ENCODE measurements at places on chromosomes 3 and 15.

GRCh38 chr3:126036056-126036549 is 47.8 kb downstream of the SLC41A3 start:
- no peak for DNase-seq

DNA sequence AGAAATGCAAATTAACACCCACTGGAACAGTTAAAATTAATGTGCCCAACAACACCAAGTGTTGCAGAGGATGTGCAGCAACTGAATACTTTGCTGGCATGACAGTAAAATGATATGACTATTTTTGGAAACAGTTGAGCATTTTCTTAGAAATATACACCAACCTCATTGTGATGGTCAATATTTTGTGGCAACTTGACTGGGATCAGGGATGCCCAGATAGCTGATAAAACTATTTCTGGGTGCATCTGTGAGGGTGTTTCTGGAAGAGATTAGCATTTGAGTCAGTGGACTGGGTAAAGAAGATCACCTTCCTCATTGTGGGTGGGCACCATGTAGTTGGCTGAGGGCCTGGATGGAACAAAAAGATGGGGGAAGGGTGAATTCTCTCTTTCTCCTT is 57.9 kb downstream of the RPLP1 start:
- no peak for DNase-seq

GRCh38 chr15:85380812-85381642 is 624 bp downstream of the AKAP13 start:
- DNase-seq, result no peak

DNA sequence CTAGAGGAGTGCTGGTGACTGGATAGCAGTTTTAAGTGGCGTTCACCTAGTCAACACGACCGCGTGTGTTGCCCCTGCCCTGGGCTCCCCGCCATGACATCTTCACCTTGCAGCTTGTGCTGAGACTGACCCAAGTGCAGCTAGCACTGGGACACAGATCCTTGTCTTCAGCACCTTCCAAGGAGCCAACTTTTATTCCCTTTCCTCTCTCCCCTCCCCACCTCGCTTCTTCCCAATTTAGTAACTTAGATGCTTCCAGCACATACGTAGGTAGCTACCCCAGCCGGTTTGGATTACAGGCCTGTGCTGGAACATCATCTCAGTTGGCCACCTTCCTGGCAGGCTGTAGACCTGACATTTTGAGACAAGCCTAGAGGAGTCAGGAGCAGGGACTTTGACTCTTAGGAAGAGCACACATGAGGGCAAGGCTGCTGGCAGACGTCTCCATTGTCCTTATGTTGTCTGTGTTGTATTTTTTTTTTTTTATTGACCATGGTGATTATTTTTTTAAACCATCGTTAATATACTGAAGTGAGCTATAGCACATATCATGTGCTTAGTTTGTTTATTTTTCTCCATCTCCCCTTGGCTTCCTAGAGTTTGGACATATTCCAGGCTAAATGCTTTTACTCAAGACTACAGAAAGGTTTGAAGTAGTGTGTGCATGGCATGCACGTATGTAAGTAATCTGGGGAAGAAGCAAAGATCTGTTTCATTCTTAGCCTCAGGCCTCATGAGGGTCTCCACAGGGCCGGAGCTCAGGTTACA is 61.1 kb downstream of the AAGAB start:
- no peak for DNase-seq

GRCh38 chr15:61522411-61522810 is 293.3 kb upstream of the RORA start:
- DNase-seq, result no peak

GRCh38 chr15:76533060-76533820 is 196.7 kb downstream of the ISL2 start:
- DNase-seq, result no peak

DNA sequence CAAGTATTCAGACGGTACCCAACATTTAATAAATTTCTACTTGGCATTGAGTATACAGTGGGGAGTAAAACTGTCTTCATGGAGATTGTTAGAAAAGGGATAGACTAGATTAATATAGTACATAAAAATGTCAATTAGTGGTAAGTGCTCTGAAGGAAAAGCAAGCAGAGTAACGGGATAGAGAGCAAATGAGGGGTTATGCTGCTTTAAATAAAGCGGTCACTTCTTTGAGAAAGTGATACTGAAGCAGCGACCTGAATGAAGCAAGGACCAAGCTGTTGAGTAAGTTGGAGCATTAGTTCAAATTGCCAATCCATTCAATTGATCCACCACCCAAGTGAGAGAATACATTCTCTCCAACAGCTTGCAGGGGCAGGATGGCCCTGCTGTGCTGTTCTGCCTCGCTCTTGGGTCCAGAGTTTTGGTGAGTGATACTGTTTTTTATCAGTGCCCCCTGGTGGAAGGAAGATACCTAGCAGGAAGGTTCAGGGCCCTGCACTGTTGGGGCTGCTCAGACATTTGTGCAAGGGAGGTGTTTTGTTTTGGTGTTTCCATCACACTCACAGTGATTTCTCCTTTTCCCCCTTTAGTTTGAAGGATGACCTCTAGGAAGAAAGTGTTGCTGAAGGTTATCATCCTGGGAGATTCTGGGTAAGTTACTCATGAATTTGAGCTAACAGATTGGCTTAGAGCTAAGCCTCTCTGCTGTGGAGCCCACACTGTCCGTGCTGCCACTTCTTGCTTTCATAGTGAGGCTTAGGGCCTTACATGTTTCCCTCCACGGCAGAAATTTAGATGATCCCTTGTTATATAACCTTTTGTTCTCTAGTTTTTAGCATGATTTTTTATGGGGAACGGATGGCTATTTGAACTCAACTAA is 69.0 kb downstream of the RAB7A start:
- peak; percentile 23 for DNase-seq

DNA sequence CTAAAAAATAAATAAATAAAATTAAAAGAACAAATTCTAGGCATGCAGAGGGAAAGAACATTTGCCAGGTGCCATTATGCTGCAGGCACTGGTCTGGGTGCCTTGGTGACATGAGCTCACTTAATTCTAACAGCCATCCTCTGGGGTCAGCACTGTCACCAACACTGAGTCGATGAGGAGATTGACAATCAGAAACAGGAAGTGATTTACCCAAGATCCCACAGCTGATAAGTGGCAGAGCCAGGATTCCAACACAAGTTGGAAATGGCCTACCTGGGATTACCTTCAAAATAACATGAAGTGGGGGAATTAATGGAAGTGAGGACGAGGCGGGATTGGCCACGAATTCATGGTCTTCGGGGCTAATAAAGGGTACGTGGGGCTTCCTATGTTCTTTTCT is 3.6 kb downstream of the PLIN1 start:
- DNase-seq, result no peak

GRCh38 chr3:24686808-24687207 is 192.2 kb upstream of the THRB start:
- DNase-seq, result peak; percentile 40

DNA sequence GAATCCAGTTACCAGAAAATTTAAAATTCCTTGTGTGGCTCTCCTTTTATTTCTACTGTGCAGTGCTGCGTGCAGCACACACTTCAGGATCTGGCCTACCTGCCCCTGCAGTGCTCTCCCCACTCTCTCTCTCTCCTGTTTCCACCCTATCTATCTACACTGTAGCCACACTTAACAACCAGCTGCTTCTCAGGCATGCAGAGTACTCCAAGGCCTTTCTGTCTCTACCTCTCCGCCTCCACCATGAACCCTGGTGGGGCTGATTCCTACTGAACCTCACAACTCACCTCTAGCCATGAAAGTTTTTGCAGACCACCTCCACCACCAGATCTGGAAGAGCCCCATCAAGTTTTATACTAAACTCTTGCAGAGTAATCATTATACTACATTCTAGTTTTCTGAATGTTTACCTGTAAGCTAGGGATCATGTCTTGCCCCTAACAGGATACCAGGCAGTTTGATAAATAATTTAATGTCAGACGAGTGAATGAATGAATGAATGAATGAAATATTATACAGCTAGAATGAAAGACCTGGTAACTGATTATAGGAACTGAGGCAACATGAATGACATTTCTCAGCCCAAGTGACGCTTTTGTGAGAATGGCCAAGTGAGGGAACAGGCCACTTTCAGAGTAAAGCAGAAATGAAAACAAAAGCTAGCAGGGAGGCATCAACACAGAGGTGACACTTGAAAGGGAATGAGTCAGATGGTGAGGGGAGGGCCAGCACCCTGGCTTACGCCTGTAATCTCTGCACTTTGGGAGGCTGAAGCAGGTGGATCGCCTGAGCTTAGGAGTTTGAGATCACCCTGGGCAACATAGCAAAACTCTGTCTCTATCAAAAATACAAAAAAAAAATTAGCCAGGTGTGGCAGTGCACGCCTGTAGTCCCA is 363.5 kb downstream of the FOXP1 start:
- DNase-seq, result no peak

DNA sequence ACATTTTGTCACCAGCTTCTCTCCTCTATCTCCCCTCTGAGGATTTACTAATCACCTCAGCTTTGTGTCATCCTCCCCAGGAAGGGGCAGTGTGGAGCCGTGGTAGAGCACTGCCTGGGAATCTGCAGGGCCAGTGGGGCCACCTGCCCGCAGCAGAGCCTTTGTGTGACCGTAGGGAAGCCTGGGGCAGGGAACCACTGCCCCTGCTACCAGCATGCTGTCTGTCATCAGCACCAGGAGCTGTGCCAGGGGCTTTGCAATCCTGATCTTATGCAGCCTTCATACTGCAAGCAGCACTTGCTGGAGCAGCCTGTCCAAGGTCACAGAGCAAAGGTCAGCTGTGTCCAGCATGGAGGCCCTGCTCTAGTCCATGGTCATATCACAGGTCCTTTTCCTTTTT is 170.2 kb upstream of the IL12A start:
- no peak for DNase-seq

GRCh38 chr3:4841225-4841624 is 138.0 kb upstream of the BHLHE40 start:
- DNase-seq, result no peak

DNA sequence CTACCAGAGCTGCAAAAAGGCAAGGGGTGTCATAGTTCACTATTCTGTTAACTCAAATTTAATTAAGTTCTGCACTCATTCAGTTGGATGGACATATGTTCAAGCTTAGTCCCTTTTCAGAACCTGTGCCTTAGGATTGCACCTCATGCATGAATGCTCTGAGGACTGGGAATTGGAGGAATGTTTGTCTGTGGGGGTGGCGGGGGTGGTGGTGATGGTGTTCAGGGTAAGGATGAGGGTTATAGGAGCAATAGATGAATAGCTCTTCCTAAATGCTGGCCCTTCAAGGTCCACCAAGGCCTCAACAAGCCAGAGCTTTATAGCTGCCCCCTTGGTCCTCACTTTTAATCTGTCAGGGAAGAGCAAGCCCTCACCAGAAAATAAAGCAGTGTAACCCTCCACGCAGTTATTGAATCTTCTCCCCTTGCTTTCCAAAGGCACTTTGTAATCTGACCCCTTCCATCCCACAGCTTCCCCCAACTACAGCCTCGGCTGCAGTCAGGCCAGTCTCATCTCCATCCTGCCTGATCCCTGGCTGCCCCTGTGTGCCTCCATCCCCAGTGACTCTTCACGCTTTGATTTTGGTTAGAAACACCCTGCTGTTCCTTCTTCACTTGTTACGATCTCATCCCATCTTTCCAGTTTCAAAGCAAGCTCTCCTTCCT is 221.6 kb upstream of the LMCD1 start:
- DNase-seq, result no peak

- DNase-seq, result no peak
Observed at GRCh38 chr15:92361321-92362000, 32.2 kb upstream of the ST8SIA2 start.

DNA sequence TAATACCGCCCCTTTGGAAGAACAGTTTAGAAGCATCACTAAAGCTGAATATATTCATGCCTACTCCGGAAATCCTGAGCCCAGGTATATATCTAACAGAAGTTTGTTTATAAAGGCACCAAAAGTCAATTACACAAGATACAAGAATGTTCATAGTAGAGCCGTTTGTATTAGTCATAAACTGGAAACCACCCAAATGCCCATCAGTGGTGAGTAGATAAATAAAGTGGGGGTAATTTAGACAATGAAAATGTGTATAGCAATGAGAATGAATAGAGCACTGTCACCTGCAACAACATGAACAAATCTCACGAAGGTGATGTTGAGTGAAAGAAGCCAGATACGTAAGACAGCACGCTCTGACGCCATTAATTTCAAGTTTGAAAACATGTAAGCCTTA is 68.3 kb upstream of the GLCE start:
- DNase-seq, result peak; percentile 80

- DNase-seq, result no peak
Observed at GRCh38 chr3:13346481-13347389, 73.4 kb downstream of the NUP210 start.

DNA sequence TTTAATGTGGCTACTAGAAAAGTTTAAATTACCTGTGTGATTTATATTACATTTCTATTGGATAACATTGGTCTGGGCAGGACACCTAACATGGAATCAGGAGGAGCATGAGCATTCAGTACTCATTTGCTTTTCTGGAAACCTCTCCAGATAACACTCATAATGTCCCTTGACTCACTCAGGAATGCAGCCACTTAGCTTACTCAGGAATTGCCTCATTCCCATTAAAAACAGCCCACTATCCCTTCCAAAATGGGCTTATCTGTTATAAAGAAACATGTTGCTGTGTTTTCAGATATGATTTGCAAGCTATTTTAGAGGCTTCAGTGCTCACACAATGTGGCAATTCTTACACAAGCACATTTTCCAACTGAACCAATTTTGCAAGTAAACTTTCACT is 17.1 kb downstream of the GBE1 start:
- peak; percentile 88 for DNase-seq
